ENCODE measurements at places on chromosomes 3 and 15. TPM values are rescaled to one million over a fixed set of nuclear protein-coding genes. Genes with fewer than 3 reads are reported as not detected.
A peak's percentile ranks its signal among the peaks of the same experiment; 100 is the strongest.

RHOV gene
- total RNA-seq = 39.5 TPM

CCR8 gene
- not detected for total RNA-seq

GAP43 gene
- total RNA-seq = not detected

HDC gene
- total RNA-seq = not detected

SLC15A2 gene
- total RNA-seq = 0.91 TPM

RGMA gene
- total RNA-seq = 2.5 TPM

DNA sequence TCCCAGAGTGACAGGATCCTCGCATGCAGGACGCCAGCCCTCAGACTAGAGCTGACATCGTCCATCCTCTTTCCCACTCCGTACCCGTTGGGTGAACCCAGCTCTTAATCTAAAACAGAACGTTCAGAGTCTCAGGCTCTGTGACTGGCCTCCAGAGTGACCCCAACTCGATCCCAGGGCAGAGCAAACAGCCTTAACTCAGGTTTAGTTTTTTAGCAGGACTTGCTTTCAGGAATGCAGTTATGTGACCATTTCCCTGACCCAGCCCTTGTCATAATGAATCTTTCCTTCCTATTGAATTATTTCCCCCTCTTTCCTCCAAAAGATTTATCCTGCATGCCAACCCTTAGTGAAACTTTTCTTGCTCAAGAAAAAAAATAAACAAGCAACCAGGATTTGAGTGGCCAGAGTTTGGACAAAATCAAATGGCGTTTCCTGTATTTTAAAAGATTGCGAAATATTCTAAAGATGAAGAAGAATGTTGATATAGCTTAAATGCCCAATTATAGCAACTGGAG is 47.8 kb upstream of the RARB start:
- DNase-seq = no peak

GRCh38 chr3:133408366-133408765 is 8.5 kb downstream of the BFSP2 start:
- no peak for DNase-seq

DNA sequence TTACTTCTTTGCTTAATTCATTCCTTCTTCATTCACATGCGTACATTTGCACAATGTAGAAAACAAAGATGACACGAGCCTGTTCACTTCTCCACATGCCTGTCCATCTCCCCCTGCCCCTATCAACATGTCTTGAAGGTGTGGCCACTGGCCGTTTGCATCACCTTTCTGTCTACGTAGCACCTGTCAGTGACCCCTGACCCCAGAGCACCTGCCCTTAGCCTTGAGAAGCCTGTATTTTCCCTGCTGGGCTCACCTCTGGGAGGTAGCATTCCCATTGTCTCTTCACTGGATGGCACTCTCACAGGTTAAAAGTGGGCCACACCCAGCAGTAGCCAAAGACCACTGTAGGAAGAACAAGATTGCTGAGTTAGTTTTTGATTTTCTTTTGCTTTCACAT is 234.1 kb downstream of the THSD4 start:
- DNase-seq = no peak

GRCh38 chr3:138381413-138381901 is 33.1 kb downstream of the MRAS start:
- DNase-seq = no peak

DNA sequence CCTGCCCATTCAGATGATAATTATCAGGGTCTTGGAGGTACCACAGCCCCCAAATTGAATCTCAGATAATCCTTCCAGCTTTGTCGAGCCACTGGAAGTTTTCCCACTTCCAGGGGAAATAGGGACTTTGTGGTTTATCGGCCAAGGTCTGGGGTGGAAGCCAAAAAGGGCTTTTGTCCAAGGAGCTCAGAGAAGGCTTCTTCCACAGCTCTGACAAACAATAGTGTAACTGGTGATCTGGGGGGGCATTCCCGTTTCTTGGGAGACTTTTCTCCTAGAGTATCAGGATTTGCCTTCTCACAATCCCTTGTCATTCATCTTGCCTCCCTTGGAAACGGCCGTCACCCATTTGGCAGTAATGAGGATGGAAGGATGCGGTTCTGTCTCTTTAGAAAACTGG is 18.4 kb downstream of the SRGAP3 start:
- DNase-seq = no peak

DNA sequence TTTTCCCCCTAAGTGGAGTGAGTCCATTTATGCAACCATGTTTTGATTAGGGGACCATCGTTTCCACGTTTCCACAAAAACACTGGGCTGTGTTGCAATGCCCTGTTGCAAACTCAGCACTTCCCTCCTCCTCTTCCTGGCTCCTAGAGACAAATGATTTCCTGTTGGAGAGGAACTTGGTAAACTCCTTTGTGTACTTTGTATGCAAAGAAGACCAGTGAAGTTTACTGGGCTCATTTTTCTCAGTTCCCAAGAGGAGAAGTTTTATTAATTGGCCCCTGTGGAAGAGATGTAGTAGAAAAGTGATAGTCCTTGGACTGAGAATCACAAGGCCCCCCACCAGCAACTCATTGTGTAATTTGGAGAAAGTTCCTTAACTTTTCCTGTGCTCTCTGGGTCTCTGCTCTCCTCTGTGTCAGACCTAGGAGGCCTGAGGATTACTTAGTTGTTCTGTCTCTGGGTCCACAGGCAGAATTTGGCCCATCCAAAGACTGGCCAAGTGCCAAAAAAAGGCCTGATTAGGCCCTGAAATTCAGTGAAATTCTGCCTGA is 95.0 kb downstream of the ATG7 start:
- DNase-seq = peak; percentile 27

DNA sequence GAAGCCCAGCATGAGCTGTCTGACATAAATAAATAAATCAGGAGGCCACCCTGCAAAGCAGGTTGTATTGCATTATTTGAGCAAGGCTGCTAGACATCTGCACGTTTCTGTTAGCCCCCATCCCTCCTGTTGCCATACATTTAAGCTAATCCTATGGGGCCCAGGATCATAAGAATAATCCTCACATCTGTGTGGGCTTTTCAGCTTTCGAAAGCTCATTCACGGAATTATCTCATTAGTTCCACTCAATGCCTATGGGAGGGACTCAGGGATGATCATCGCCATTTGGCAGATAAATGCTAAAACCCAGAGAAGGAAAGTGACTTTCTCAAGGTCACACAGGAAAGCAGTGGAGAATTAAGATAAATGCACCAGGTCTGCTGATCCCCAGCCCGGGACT is 123.4 kb downstream of the TLE3 start:
- DNase-seq = no peak

DNA sequence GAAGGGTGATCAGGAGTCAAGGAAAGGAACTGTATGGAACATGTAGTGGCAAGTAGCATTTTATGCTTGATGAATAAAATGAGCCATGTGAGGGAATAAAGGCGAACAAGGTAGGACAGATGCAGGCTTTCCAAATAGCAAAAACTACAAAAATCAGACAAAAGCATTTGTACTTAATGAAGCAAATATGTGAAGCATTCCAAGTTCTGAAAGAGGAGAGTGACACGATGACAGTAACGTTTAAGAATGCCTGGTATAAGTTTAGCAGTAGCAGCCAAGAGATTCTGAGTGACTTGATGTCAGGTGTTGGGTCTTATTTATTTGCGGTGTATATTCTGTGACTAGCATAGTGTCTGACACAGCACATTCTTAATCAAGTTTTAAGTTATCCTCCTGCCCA is 408.2 kb upstream of the RASGRP1 start:
- no peak for DNase-seq

DNA sequence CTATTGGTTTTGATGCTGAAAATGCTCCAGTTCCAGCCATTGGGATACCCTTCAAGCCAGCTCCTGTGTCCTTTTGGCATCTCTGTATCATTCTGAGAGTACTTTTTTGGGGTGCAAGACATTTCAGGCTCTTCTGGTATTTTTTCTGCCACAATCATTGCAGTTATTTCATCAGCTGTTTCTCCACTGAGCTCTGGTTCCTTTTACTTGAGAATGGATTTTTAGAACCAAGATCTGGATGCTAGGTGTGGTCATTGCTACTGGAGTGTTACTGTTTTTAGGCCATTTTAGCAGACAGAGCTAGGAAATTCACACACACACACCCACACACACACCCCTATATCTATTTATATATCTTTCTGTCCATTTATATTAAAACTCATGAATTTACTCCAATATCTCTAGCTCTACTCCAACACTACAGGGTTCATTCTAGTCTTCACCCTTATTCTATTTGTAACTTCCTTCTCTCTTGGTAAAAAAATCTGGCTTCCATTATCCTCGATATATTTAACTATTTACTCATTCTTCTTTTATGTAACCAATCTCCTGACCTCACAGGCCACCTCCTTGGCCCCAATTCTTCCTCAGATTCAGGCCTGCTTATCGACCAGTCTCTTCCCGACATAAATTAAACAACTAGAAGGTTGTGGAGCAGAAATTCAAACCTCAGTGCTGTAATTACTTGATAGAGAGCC is 17.0 kb downstream of the SLC35G2 start:
- DNase-seq = no peak

DNA sequence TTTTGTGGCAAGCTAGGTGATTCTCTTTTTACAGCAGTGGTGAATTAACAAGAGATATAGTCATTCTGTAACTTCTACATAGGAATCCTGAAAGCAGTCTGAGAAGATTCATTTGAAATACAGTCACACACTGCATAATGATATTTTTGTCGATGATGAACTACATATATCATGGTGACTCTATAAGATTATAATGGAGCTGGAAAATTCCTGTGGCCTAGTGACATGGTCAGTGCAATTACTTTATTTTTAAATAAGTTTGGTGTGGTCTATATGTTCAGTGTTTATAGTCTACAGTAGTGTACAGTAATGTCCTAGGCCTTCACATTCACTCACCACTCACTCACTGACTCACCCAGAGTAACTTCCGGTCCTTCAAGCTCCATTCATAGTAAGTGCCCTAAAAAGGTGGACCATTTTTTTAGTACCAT is 511.4 kb upstream of the MCTP2 start:
- DNase-seq = no peak

GRCh38 chr3:161108840-161109239 is 3.7 kb upstream of the B3GALNT1 start:
- DNase-seq = peak; percentile 96

- DNase-seq = peak; percentile 87
Observed at GRCh38 chr3:100708644-100708988, 678 bp upstream of the TFG start.

DNA sequence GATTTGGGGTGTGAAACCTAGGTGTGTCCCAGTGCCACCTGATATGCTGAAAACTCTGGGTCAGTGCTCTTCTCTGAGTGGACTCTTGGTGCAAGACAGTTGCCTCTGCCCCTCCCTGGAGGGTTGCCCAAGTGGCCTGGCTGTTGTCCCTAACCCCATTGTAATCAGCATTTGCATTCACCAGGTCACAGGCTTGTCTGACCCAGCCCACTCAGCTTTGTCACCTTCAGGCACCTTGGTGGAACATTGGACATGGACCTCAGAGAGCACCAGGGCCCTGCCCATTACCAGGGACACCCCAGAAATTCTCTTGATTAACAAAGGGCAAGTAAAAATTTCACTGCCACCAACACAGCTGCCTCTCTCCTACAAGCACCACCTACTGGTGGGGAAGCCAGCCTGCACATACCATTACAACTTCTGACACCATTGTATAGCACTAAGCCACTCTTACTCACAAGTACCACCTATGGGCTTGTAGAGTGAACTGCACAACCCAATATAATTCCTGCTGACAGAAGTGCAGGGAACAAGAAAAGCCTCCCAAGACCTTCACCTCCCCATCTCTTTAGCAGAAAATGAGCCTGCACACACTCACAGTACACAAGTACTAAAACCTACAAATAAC is 324.6 kb downstream of the EPHA6 start:
- peak; percentile 20 for DNase-seq

- no peak for DNase-seq
Observed at GRCh38 chr3:60552581-60552980, 698.7 kb downstream of the FHIT start.

- peak; percentile 54 for DNase-seq
Observed at GRCh38 chr3:70803891-70804290, 491.5 kb upstream of the MDFIC2 start.

DNA sequence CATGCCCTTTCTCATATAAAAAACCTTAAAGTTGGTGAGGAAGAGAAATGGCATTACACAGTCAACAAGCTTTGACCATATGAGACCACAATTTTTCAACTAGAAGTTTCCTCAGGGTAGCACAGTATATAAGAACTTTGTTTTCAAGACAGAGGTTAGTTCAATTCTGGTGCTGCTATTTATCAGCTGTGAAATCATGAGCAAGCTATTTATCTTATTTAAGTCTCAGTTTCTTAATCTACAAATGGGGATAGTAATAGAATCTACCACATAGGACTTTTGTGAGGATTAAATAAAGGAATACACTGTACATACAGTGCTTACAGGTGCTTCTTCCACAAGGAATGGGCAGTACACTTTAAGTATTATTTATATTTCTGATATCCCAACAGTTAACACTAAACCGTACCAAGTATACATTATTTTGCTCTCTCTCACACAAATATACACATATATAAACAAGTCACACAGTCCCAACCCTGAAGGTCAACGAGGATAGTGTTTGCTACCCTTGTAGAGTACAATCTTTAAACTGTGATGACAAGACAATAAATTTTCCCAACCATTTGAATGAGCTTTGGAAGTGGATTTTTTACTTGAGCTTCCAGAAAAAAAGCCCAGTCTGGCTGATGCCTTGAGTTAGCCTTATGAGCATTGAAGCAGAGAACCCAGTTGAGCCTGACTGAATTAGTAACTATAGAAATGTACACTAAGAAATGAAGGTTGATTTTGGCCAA is 178.8 kb downstream of the TNIK start:
- no peak for DNase-seq

DNA sequence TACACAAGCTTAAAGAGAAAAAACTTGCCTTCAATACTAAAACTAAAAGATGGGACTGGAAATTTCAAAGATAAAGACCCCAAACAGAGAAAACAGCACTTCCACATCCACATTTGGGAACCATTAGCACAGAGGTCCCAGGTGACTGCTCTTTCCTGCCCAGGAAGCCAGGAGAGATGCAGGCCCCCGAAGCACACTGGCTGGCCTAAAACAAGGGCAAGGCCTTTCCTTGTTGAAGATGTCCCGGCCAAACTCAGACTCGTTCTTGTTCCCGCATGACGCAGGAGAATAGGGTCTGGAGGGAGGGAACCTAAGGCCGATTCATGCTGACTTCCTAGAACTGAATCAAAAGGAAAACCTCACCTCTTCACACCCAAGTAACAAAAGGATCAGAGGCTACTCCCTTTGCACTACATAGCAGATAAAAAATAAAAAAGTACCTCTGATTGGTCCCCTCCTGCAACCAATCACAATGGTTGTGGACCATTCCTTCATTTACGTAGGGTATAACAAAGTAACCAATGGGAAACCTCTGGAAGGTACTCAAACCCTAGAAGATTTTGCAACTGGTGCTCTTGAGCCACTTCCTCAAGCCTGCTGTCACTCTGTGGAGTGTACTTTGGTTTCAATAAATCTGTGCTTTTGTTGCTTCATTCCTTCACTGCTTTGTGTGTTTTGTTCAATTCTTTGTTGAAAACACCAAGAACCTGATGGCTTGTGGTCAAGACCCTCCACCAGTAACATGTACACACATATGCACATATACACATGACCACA is 48.7 kb downstream of the EFCAB12 start:
- DNase-seq = no peak
